ENCODE measurements at places on chromosomes 16 and 17.

GRCh38 chr17:62085511-62086408, 20.7 kb upstream of the MED13 start:
- no peak for DNase-seq

GRCh38 chr16:88807142-88807625, 3.6 kb downstream of the CDT1 start:
- DNase-seq = no peak

- no peak for DNase-seq
Measured at GRCh38 chr16:84726669-84727467, 27.1 kb downstream of the USP10 start.

GRCh38 chr17:49108318-49108717, 24.3 kb upstream of the B4GALNT2 start:
- no peak for DNase-seq

DNA sequence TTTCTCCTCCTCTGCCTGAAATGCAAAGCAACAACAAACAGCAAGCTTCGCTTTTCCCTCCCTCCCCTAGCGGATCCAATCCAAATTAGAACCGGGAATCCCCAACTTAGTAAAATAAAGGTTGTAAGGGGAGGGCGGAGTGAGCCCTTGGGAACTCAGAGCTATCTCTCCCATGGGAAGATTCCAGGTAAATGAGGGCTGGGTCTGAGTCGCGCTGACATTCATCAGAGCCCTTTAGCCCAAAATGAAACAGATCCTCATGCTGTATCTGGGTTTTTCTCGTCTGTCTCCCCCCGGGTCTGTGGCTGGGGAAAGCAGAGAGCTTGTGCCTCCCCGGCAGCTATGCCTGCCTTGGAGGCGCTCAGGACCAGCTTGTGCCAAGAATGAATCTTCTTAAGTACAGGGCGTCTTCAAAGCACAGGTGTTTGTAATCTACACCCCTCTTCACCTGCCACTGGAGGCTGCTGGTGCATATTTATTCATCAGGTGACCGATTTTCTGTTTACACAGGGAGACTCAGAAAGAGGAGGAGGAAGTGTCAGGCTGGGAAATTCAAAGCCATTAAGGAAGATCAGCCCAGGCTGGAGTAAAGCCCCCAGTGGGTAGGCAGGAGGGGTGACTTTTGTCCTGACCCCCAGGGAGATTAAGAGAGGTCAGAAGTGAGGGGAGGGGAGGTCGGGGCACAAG, 55.0 kb upstream of the GSE1 start:
- DNase-seq = no peak

GRCh38 chr17:78951967-78952551, 26.9 kb upstream of the TIMP2 start:
- no peak for DNase-seq

GRCh38 chr16:57366544-57367040, 5.7 kb upstream of the CX3CL1 start:
- no peak for DNase-seq

GRCh38 chr16:88805340-88805715, 1.7 kb downstream of the CDT1 start:
- DNase-seq = no peak

GRCh38 chr17:535198-535597, 179.4 kb downstream of the VPS53 start:
- DNase-seq = no peak

DNA sequence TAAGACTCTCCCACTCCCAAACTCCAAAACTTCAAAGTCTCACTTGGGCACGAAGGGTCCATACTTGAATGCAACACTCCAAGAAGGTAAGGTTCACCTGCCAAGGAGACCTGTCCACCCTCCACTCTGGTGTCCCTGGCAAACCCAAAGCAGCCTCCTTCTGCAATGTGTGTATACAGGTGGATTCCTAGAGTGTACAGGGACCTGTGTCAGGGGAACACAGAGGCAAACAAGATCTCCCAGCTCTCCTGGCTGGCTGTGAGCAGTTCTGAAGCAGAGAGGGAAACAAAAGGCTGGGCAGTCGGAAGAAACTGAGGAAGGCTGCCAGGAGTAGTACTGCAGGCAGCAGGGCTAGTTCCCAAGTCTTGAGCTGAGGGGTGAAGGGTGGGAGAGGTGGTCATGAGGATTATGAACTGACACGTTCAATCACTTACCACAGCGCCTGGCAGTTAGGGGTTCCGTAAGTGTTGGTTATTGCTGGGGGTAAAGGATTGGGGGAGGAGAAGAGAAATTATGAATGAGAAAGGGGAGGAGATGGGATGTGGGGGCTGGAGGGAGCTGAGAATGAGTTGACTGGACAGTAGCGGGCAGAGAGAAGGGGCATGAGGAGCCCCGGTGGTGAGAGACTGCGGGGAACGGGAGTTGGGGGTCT, 795 bp downstream of the KCTD13 start:
- no peak for DNase-seq

GRCh38 chr17:7460850-7461660, 16.2 kb downstream of the CHRNB1 start:
- DNase-seq = no peak

DNA sequence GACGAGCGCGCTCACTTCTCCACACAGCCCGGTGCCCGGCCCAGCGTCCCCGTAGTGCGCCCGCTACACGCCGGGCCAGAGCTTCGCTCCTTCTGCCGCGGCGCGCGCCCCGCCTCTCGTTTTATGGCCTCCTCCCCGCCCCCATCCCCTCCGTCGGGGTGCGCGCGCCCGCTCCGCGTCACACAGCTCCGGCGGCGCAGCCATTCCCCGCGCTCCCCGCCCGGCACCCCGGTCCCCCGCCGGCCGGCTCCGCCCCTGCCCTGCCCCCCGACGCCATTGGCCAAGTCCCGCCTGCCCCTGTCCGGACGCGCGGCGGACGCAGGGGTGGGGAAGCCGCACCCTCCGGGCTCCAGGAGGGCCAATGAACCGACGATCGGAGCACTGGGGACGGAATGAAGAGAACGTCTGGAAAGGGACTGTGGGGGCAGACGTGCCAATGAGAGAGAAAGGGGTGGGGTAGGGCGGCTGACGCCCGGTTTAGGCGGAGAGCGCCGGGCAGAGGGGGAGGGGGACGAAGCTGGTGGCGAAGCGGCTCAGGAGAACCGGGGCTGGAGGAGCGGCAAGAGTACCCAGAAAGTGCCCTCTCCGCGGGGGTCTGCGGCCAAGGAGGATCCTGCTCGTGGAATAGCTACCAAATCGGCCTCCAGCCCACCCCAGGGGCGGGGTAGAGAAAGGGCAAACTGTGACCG, at the start of gene TOB1:
TOB1 (minus strand) TSS at position 94 of the 689 bp plus-strand sequence. CDS start 2,337 bp downstream, outside the sequence.
- peak; percentile 83 for DNase-seq

DNA sequence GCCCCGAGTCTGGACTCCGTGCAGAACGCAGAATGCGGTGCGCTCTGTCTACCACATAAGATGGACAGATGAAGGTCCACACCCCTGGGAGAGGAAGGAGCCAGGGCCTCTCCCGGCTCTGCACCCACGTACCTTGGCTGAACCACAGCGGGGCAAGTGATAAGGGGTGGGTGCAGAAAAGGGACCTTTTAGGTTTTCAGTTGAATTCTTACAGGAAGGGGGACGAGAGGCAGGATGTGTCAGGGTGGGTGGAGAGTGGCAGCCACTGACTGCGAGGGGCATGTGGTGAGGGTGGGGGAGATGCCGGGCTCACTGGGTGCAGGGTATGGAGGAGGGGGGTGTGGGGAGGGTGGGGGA, 372 bp downstream of the CD300A start:
- DNase-seq = no peak

DNA sequence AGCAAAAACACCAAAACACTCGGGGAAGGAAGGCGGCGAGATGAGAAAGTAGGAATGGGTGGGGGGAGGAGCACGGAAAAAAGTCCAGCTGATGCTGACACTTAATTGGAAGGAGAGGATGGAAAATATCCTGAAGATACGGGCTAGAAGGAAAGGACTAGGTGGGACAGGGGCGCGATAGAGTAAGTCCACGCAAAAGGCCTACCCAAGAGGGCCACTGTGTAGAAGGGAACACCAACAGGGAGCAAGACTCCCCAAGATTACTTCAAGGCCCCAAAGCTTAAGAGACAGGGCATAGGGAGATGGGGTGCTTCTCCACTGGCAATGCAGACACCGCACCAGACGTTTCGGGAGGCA, 736 bp downstream of the APPBP2 start:
- DNase-seq = no peak

DNA sequence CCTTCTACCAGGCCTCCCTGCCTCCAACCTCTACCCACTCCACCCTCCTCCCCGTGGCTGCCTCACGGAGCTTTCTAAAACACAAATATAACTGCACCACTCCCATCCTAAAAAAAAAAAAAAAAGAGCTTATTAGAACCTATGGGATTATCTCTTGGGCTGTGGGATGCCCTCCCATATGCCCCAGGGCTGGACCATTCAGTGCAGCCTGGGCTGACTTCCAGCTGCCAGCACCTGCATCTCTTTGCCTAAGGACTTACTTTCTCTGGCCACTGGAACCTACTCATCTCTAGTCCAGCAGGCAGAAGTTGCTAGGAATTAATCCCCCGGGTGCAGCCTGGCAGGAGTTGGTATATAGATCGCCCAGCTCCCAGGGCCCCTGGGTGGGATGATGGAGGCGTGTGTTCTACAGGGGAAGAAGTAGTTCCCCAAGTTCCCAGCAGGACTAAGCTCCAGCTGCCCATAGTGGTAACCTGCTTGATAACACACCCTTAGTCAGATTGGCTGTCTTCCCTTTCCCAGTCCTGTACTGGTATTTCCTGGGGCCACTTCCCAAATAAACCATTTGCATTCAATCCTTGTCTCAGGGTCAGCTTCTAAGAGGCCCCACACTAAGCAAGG, 10.3 kb downstream of the MPP3 start:
- DNase-seq = no peak

DNA sequence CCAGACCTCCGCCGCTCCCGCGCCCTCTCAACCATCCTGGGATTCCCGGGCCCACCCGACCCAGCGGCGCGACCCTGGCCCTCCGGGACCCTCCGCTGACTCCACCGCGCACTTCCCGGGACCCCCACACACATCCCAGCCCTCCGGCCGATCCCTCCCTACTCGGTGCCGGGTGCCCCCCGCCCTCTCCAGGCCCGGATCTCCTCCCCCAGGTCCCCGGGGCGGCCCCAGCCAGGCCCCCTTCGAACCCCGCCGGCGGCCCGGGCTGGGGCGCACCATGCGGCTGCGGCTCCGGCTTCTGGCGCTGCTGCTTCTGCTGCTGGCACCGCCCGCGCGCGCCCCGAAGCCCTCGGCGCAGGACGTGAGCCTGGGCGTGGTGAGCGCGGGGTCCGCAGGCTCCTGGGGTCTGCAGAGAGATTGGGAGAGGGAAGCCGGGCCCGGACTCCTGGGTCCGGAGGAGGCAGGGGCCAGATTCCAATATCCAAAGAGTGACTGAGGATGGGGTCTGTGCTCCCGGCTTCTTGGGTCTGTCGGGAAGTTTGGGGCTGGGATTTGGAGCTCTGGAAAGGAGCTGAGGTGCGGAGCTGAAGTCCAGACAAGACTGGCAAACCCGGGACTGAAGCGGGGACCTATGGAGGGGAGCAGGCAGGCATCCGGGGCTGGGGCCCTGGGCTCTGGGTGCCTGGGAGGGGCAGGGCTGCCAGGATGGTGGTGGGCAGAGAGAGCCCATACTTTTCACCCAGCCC, 453 bp downstream of the MMP25 start:
- DNase-seq = no peak

GRCh38 chr17:56045872-56046271, 107.4 kb upstream of the ANKFN1 start:
- DNase-seq = no peak

- DNase-seq = no peak
Measured at GRCh38 chr17:66750781-66751543, 84.0 kb upstream of the CACNG5 start.

GRCh38 chr17:50954641-50955121, 88.5 kb upstream of the TOB1 start:
- no peak for DNase-seq

DNA sequence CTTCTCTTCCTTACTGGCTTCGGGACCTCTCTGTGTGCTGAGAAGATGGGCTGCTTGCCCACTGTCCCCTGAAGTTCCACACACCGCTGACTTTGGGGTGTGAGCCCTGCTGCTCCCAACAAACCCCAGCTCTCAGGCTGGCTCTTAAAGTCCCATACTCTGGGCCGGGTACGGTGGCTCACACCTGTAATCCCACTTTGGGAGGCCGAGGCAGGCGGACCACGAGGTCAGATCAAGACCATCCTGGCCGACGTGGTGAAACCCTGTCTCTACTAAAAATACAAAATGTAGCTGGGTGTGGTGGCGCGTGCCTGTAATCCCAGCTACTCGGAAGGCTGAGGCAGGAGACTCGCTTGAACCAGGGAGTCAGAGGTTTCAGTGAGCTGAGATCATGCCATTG, 17.2 kb downstream of the CD7 start:
- no peak for DNase-seq

DNA sequence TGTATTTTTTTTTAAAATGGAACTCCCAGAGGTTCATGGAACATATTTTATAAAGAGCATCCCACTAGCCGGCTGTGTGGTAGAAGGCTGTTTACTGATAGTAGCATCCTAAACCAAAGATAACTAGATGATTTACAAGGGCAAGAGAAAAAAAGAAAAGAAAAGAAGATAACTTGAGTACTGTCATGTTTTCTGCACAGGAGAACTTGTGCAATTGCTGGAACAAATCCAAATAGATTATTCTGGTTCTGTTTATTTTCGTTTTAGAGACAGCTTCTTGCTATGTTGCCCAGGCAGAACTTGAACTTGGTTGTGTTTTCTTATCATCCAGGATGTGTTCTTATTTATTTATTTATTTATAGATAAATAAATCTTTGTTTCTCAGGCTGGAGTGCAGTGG, 20.9 kb upstream of the PPM1D start:
- no peak for DNase-seq

DNA sequence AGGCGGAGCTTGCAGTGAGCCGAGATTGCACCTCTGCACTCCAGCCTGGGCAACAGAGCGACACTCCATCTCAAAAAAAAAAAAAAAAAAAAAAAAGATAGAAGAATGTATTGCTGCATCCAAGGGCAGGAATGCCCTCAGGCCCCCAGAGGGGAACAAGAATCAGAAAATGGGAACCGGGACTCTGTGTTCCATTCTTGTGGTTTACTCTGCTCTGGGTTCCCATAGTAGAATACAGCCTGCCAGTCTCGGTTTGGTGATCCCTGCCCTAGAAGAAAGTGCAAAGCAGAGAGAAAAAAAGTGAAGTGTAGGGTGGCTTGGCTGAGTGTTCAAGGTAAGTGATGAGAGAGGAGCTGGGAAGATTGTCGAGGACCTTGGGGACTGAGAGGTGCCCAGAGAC, 27.4 kb upstream of the KDM6B start:
- no peak for DNase-seq

DNA sequence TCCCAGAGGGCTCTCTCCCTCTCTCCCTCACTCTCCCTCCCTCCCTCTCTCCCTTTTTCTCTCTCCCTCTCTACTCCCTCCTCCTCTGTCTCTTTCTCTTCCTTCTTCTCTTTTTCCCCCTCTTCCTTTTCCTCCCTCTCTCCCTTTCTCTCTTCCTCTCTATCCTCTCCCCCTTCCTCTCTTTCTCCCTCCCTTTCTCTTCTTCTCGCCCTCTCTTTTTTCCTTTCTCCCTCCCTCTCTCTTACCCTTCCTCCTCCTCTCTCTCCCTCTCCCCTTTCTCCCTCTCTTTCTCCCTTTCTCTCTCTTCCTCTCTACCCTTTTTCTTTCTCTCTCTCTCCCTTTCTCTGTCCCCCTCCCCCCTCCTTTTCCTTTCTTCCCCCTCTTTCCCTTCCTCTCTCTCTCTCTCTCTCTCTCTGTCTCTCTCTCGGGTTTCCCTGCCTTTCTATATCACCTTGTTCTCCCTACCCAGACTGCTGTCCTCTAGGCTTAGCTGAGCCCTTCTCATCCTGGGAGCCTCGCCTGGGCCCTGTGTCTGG, 25.8 kb upstream of the TMEM220 start:
- DNase-seq = no peak

All from pulmonary artery endothelial cell (primary cell).